ENCODE measurements at places on chromosomes 7 and 10.

- DNase-seq, result no peak
Observed at GRCh38 chr10:118809357-118810220, 54.8 kb upstream of the CACUL1 start.

GRCh38 chr10:88964869-88965415 lies 12.4 kb upstream of the ACTA2 start:
- no peak for DNase-seq

GRCh38 chr10:122782911-122783310 lies 62.7 kb downstream of the CUZD1 start:
- DNase-seq, result no peak

GRCh38 chr10:71064413-71065118 lies 147.8 kb upstream of the UNC5B start:
- no peak for DNase-seq

DNA sequence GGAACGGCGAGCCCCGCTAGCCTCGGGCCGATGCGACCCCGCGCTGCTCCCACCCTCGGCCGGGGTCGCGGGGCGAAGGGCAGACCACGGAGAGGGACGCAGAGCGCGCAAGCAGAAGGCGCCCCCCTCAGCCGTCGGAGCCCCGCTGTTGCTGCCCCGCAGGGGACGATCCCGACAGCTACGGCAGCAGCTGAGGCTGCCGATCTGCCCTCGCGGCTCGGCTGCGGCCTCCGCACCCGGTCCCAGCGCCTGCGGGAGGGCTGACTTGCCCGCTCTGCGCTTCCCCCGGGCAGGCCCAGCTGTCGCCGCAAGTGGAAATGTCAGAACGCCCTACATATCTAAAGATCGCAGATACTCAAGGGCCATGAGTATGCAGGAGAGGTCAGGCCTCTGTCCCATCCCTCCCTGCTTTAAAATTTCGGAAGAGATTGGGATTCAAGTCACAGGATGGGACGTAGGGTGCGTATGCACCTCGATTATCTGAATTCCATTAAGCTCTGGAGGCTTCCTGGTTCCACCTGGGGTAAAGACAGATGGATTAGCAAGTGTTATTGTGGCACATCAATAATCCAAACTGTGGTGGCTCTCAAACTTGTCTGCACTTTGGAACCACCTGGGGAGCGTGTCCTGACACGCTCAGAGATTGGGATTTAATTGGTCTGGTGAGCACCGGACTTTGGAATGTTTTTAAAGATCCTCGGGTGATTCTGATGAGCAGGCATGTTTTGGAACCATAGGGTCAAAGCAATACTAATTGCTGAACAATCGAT lies at the start of gene CRPPA:
Gene CRPPA (minus strand): TSS at position 206 of the 770 bp plus-strand sequence. CDS start 216 bp downstream, outside the sequence.
- DNase-seq, result no peak

GRCh38 chr7:1946025-1946772 lies 276.1 kb downstream of the ELFN1 start:
- no peak for DNase-seq

GRCh38 chr7:79361214-79361613 lies 92.3 kb downstream of the MAGI2 start:
- no peak for DNase-seq

GRCh38 chr10:125548356-125548755 lies 134.6 kb downstream of the TEX36 start:
- no peak for DNase-seq

DNA sequence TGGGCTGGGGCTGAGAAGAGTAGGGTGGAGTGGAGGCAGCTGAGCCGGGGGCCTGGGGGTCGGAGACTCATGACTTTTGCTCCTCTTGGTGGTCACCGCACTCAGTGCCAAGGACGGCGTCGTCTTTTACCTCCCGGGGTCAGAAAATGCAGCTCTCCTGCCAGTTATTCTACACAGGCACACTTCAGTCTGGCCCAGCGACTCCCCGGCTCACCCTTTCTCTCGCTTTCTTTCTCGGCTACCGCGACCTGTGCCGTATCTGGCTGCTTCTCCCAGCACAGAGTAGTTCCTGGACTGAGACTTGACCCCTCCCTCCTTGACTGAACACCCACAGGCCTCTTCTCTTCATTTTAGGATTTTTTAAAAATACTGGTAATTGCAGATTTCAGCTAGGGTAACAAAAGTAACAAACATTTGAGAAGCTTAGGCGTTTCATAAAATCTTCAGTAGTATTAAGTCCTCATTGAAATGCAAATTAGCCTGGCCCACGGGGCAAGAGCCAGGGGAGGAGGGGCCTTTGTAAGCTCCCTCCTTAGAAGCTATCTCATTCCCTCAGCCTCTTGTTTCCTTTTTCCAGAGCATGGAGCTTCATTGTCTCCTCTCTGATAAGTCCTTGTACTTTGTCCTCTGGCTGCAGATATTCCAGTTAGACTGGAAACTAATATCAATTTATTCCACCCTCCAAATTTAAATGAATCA lies 1.1 kb upstream of the PRLHR start:
- DNase-seq, result peak; percentile 31

DNA sequence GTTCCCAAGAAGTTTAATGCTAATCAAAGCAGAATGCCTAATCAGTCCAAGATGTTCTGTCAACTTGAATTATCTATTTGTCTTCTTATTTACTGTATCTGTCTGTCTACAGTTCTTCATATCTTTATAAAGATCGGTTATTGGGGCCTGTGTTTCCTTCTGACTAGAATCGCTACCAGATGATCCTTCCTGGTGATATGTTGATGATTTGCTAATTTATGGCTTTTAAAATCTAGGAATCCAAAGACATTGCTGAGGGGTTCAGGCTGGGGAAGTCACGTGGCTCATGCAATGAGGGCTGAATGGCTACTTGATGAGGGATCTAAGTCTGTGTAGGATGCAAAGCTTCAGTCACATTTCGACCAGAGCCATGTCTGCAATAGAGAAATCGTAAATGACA lies 536.3 kb downstream of the KCNMA1 start:
- no peak for DNase-seq

DNA sequence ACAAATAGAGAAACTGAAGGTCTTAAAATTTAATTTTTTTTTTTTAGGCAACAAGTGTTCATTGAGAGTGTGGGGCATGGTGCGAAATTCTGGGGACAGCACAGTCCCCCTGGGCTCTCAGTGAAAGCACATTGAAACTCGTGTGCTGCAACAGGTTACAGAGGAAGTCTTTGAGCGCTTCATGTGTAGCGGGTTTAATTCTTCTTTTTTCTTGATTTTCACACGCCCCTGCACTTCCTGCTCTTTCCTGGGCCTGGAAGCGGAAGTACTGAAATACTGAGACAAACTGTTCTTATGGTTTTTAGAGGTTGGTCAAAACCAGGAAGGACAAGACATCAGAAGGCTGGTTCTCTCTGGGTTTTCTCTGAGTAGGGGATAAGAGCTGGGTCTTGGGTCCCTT lies 203.5 kb downstream of the PTEN start:
- no peak for DNase-seq

DNA sequence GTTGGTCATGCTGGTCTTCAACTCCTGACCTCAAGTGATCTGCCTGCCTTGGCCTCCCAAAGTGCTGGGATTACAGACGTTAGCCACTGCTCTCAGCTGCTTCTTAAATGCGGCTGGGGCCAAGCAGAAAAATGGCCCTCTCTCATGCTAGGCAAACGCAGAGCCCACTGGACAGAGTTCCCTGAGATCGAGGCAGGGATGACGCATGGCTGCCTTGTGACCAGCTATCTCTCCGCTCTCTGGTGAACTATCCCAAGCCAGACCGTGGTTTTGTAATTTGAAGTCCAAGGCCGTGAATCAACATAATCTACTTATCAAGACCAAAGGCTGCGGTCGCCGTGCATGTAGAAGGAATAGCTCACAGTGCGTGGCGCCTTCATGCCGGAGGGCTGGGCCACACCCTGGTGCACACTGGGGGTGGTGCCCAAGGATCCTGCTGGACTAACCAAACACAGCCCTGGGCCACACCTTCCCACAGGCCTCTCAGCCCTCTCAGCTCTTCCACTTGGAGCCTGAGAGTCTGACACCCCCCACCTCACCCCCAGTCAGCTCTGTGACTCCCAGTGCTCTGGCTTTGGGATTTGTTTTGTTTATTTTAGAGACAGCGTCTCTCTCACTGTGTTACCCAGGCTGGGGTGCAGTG lies 88.1 kb upstream of the CUX1 start:
- no peak for DNase-seq

DNA sequence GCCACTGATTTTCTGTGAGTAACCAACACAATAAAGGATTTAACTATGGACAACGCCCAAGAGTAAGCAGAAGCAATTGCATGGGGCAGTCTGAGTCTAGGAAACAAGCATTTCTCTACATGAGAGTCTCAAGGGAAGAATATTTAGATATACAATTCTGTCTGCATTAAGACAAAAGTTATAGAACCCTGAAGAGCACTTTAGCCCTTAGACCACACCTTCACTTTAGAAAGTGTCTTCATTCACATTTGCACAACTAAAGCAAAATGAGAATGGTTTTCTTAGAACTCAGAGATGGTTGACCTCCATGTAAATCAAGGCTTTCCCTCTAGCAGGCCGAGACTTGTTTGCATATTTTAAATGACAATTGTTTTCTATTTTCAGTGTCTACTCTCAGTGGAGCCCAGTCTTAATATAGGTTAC lies 25.5 kb upstream of the TRIM24 start:
- DNase-seq, result no peak

DNA sequence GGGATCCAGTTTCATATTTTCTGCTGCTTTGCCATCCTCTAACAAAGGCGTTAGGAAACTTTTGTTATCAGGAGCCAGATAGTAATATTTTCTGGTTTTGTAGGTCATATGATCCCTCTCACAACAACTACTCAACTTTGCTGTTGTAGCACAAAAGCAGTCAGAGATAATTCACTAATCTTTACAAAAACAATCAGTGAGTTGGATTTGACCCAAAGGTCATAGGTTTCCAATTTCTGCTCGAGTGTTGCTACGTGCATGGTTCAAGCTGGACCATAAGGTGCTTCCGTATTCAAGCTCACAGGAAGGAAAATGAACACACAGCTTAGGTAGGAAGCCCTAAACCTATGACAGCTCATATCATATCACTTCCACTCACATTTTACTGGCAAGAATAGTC lies 92.4 kb upstream of the SFMBT2 start:
- DNase-seq, result no peak

DNA sequence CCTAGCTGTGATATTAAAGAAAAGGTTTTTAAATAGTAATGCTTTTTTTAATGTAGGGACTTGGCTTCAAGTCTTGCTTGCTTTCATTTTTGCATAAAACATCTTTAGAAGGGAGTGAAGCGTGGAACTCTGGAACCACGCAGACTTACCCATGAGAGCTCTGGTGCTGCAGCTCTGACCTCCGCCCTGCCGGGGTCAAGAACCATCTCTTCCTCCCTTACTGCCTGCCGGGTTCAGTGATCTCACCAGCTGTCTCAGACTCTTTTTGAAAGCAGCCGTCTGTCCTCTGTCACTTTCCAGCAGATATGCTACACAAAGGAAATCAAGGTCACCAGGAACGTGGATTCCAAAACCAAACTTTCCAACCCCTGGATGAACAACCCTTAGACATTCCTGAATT lies 353.8 kb downstream of the GPR37 start:
- peak; percentile 53 for DNase-seq

- no peak for DNase-seq
Observed at GRCh38 chr7:123789206-123789784, 40.5 kb upstream of the WASL start.

GRCh38 chr10:94963901-94964300 lies 25.4 kb downstream of the CYP2C9 start:
- DNase-seq, result no peak

GRCh38 chr7:40763319-40764287 lies 628.8 kb downstream of the SUGCT start:
- peak; percentile 65 for DNase-seq

- no peak for DNase-seq
Observed at GRCh38 chr10:109773288-109774120, 149.8 kb downstream of the XPNPEP1 start.

DNA sequence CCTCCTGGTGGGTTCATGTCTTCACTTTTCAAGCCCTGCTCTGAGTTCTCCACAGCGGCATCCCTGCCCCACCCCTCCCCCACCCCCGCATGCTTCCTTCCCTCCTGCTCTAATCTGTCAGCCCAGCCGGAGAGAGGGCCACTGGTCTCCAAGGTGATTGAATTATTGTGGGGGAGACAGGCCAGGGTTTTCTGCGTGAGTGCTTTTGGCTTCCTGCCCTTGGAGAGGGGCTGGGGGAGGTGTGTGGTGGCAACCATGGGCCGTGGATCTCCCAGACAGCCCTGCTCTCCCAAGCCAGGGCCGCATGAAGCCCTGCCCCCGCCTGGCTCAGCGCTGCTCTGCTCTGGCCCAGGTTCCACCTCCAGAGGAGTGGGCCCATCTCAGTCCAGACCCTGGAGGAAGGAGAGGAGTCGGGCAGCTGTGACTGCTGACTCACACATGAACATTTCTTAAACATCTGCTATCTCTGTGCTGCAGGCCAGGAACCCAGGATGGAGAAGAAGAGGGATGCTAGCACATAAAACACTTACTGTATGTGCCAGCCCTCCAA lies 109.9 kb downstream of the ZMIZ1 start:
- DNase-seq, result no peak

GRCh38 chr7:35748371-35748770 lies 52.5 kb upstream of the SEPTIN7 start:
- DNase-seq, result no peak

GRCh38 chr7:6407434-6407833 lies 40.3 kb downstream of the DAGLB start:
- no peak for DNase-seq

- peak; percentile 78 for DNase-seq
Observed at GRCh38 chr7:32218741-32219288, 148.6 kb upstream of the PDE1C start.

GRCh38 chr10:131044379-131045111 lies 267.0 kb downstream of the TCERG1L start:
- no peak for DNase-seq

DNA sequence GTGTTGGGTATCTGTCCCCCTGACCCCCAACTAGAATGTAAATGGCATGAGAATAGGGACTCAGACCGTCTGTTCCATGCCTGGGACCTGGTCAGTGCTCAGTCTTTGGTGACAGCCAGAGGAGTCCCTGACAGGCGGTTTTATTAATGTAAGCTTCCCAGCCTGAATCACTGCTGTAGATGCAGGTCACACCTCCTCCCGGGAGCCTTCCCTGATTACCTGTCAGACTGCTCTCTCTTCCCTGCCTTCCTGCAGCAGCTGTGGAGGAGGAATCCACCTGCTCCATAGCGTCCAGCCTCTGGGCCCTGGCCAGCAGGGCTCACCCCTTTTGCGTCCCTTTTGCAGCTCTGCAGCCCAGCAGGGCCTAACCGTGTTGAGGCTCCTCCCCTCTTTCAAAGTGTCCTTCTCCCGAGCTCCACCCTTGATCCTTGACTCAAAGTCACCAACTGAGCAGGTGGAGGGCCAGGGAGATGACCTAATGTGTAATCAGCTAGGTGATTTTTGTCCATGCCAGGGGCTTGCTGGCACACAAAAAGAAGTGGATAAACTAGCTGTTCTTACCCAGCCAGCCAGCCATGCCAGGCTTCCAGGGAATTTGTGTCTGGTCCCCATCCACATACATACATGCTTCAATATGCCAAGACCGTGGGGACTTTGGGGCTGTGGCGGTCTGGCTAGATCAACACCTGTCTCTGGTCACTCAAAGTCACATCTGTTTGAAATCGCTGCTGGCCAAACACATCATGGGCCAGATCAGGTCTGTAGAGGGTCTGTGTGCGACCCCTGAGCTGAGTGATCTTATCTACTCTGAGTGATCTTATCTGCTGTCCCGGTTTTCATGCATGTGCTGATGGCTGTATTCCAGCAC lies 195.1 kb downstream of the CCDC3 start:
- DNase-seq, result no peak

Measured in NCI-H524 (cell line).